ENCODE measurements at places on chromosomes 11 and 22.

GRCh38 chr11:17764446-17765218 lies 30.1 kb downstream of the KCNC1 start:
- DNase-seq = no peak

- DNase-seq = no peak
Measured at GRCh38 chr11:69014084-69014851, 1.2 kb upstream of the MRGPRF start.

DNA sequence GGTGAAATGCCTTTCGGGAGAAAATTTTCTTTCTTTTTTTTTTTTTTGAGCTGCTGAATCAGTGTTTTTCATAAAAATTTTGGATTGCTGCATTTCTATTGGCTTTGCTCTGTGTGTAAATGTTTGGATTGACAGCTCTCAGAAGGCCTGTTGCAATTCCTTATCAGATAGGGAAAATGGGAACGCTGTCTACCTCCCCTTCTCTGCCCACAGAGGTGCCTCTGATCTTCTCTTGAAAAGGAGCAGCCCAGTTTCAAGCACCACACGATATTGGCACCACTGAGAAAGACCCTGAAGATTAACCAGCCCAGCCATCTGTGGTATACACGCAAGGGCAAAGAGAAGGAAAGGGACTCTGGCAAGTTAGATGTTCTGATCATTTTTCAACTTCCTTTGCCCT lies 1272.2 kb downstream of the LRRC4C start:
- DNase-seq = no peak

DNA sequence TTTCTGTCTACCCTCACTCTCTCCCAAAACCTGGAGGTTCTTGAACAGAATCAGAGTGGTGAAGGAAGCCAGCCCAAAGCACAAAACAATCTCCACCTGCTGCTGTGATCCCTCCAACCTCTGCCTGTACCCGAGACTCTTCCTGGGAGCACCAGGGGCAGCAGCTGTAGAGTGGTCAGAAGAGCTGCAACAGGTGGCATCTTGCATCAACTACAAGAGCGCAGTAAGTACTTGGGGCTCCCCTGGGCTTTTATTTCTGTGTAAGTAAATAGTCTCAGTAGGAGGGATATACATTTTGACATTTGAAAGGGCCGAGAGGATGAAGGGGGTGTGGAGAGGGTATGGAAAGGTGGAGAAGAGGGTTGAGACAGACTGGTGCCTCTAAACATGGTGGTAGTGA lies 8.3 kb upstream of the UBQLNL start:
- no peak for DNase-seq

DNA sequence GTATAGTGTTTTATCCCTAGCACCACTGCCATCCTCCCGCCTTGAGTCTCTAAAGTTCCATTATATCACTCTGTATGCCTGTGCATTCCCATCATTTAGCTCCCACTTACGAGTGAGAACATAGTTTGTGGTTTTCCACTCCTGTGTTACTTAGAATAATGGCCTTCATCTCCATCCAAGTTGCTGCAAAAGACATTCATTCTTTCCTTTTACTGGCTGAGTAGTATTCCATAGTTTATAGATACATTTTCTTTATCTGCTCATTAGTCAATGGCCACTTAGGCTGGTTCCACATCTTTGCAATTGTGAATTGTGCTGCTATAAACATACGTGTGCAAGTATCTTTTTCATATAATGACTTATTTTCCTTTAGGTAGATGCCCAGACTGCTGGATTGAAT lies 24.4 kb downstream of the TAB1 start:
- no peak for DNase-seq

DNA sequence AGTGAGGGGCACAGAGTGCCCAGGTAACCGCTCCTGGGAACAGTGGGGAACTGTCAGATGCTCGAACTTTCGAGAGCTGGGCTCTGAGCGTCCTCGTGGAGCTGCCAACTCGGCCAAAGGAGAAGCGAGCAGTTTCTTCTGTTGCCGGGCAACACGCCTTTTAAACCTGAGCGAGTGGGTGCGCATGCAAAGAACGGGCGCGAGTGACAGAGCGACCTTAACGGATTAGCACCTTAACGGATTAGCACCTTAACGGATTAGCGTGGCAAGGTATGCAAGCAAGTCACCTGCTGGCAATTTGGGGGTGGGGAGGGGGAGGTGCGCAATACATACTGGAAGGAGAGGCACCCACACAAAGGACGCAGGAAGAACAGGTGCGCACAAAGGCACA lies 61.8 kb upstream of the PRODH start:
- no peak for DNase-seq
